Stimulated activated CD8-positive, alpha-beta memory T cell treated with anti-CD3 and anti-CD28 coated beads, Interleukin-7, amount 100 ng/mL, for 48 hours (primary cell): ENCODE measurements at places on chromosomes 5 and 9.

DNA sequence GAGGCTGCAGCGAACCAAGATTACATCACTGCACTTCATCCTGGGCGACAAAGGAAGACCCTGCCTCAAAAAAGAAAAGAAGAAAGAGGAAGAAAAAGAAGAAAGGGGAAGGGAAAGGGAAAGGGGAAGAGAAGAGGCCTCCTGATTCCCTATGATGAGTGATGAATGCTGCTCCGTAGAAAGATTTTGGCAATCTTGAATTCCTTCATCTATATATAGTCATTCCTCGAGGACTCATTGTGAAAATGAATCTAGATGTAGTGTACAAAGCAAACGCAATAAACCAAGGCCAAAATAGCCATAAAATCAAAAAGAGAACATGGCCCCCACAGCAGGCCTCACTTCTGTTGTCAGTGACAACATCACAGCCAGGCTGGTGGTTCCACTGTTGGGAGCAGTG lies 218.0 kb downstream of the DCP2 start:
- DNase-seq, result no peak

- peak; percentile 39 for DNase-seq
Measured at GRCh38 chr5:36876965-36877666, 547 bp downstream of the NIPBL start.

- no peak for DNase-seq
Measured at GRCh38 chr5:148556835-148557234, 97.5 kb downstream of the HTR4 start.

DNA sequence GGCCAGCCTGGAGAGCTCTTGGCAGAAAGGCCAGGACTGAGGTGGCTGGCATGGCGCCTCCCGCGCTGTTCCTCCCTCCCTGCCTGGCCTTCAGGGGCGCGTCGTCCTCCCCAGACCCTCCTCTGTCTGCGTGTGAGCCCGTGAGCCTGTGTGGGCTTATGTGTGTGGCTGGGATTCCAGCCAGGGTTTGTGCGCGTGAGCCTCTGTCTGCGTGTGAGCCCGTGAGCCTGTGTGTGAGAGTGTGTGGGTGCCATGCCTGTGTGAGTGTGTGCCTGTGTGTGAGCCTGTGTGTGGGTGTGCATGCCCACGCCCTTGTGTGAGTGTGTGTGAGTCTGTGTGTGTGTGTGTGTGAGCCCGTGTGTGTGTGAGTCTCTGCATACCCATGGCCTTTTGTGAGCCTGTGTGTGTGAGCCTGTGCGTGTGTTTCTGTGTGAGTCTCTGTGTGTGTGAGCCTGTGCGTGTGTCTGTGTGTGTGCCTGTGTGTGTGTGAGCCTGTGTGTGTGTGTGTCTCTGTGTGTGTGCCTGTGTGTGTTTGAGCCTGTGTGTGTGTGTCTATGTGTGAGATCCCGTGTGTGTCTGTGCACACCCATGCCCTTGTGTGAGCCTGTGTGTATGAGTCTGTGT lies 13.0 kb downstream of the RXRA start:
- DNase-seq, result no peak

DNA sequence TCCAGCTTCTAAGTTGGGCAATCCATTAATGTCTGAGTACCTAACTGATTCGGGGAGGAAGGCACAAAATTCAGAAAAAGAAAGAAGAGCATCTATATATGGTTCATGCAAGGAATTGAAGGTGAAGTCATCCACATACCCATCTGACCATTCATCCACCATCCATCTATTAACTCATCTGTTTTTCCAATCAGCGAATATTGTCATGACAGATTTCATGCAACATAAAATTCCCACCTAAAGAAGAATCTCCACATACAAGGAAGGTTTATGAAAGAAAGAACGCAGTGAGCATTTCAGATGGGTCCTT lies 164.7 kb downstream of the GRIA1 start:
- DNase-seq, result no peak

DNA sequence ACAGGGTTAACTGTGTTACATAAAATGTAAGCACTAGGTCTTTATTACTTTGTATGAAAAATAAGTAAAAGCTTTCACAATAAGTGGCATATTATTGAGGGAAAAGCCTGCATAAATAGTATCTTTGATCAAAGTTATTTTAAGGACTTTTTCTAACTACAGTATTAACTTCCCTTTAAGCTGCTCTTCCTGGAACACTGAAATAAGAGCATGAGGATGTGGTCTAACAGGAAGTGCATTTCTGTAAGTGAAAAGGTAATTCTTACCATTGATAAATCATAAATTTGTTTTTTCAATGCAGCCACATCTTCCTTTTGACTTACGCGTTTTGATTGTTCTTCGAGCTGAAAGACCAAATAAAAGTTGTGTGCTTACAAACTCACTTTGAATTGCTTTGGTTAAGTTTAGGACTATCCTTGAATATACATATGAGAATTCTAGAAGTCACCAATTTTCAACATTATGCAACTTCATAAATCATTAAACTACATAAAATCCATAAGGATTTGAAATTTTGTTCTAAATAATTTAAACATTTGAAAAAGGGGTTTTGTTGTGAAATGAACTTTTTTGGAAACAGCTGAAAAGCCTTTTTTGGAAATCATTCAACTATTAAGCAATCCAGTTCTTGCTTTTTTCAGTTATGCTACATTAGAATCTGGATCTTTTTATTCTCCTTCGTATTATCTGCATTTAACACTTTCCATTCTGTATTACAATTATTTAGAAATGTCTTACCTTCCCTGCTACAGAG lies 50.6 kb downstream of the RASEF start:
- DNase-seq, result no peak
